Thoracic aorta (tissue), 2 donors: ENCODE measurements at places on chromosomes 12 and 14.

DNA sequence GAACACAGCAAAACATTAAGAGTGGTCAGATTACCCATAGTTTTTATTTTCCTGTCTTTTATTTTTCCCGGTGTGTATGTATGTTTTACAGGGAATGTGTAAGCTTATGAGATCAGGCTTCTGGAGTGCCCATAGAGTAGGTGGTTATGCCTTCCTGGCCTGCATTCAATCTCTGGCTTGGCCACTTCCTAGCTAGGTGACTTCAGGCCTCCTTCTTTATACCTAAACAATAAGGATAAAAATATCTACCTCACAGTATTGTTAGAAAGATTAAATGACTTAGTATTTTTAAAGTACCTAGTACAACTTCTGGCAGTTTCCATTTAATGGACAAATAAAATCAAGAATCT lies 42.4 kb downstream of the ITPR2 start:
- DNase-seq: no peak

GRCh38 chr12:88737838-88738472 lies 157.7 kb upstream of the KITLG start:
- DNase-seq: no peak

- no peak for DNase-seq
Observed at GRCh38 chr14:29321646-29322045, 555.1 kb downstream of the FOXG1 start.

- no peak for DNase-seq
Observed at GRCh38 chr14:93936245-93936644, 9.1 kb downstream of the FAM181A start.

DNA sequence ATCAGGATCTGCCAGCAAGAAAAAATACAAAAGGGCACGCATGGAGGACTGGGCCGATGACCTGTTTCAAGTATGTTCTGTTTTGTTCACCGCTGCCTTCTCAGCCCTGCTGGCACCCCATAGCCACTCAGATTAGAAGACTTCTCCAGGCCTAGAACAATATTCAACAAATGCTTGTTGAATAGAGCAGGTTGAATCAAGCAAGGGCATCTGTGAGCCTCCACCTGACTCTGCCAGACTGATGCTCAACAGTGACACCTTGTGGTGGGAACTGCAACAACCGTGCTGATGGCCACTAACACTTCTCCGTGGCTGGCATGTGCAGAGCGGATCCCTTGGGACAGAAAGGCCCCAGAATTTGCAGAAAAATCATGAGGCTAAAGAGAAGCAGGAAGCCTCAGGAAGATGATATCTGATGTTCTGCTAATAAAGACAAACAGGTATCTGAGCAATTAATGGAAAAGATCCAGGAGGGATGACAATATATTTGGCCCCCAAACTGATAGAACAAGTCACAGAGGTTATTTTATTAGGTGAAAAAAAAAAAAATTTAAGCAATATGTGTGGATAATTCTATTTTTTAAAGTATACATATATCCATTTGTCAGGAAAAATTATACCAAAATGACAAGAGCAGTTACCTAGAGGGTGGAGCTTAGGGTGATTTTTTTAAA lies 114.3 kb downstream of the KSR2 start:
- no peak for DNase-seq

DNA sequence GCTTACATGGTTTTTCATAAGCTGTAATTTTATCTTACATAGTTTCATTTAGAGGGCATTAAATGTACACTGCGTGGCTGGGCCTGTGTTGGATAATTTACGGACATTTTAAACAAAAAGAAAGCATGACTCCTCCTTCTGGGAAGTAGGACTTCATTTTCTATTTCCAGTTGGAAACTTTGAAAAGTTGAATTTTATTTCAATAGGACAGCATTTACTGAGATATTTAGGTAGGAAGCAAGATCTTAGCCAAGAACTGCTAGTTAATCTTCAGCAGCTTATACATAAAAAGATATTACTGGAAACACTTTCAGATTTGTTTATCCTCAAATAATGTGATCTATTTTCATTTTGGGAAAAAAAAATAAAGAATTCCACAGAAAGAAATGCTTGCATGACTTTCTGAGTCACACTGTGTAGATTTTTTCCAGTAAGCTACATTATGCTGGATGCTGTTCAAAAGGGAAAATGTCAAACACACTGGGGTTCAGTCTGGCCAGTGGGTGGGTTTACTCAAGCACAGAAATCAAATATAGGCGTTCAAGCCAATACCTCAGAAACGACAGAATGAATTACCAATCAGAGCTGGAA lies 239.4 kb upstream of the KRR1 start:
- no peak for DNase-seq

- DNase-seq: no peak
Observed at GRCh38 chr12:78118036-78118435, 287.3 kb downstream of the NAV3 start.

GRCh38 chr14:79820866-79821535 lies 390.3 kb downstream of the DIO2 start:
- DNase-seq: no peak
